IMR-90 (cell line): ENCODE measurements at places on chromosomes 11 and 22. TPM values are rescaled to one million over a fixed set of nuclear protein-coding genes. Genes with fewer than 3 reads are reported as not detected.

GRCh38 chr22:16917144-16918003 is 90.6 kb downstream of the GAB4 start:
- peak; percentile 15 for DNase-seq

TEF gene
- total RNA-seq = 5.6 and 6.1 TPM in 2 replicates

GRCh38 chr11:114909866-114910265 is 231.5 kb downstream of the NXPE2 start:
- DNase-seq = no peak

MS4A14 gene
- total RNA-seq = not detected in 2 replicates

DNA sequence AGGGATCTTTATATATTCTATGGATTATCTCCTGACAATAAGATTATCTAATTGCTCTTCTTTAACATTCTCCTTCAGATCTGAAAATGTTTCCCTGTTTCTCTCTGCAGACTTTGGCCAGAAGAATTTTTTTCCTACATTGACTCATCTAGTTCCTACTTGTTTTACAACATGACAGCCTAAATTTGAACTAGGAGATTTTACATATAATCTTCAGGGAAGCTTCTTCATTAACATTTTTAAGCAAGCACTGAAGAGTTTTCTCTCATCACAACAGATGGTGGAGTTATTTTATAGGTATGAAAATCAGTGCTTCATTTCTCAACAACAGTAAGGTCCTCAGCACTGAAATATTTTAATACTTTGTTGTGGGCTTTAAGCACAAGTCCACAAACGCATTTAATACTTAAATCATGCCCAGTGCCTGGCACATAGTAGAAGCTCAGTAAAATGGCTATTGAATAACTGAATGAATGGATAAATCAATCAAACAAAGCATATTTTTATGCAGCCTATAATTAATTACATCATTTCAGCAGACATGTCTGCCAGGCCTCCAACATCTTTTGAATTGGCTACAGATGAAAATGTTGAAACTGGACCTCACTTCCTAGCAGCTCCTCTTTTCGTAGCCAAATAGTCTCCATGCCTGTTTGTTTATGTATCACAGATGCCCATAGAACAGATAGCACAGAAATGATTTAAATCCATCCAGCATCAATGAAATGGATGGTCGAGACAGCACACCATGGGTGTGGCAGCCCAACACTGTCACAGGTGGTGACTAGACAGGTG is 117.3 kb upstream of the POU2AF2 start:
- DNase-seq = no peak

GRCh38 chr11:32213223-32213622 is 122.3 kb downstream of the RCN1 start:
- peak; percentile 74 for DNase-seq

LRRC51 gene
- 4.4 and 5.6 TPM in 2 replicates for total RNA-seq

FAT3 gene
- 2.2 and 2.9 TPM in 2 replicates for total RNA-seq

DNA sequence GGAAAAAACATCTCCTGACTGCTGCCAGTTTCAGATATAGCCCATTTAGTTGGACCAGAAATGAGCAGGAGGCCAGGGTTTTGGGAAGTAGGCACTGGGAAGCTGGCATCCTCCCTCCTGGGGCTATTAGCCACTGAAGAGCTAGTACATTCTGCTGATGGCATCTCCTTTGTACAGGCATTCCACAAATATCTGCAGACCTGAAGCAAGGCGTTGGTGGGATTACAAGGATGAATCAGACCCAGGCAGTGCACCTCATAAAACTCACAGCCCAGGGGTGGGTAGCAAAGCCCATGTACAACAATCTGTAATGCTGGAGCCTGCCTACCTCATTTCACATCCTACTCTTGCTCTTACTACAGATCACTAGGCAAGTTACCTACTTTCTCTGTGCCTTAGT is 27.5 kb upstream of the POU2AF1 start:
- DNase-seq = no peak

DNA sequence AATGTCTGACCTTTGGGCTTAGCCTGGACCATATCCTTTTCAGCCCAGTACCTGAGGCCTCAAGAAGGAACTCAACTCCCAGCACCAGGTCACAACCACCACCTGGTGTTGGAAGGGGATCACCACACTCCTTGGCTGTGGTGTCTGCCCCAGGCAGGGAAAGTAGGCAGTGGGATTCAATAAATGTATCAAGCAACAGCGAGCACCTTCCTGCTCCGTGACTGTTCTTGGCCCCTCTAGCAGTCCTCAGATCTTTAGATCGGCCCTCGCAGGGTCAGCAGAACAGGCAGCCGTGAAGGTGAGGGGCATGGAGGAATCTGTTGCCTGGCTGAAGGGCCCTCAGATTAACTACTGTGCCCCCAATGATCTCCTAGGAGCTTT is 15.9 kb downstream of the ARFGAP2 start:
- DNase-seq = no peak

RRM1 gene
- 154 and 183 TPM in 2 replicates for total RNA-seq

- DNase-seq = no peak
Measured at GRCh38 chr11:74006743-74007304, 2.1 kb downstream of the UCP3 start.

DNA sequence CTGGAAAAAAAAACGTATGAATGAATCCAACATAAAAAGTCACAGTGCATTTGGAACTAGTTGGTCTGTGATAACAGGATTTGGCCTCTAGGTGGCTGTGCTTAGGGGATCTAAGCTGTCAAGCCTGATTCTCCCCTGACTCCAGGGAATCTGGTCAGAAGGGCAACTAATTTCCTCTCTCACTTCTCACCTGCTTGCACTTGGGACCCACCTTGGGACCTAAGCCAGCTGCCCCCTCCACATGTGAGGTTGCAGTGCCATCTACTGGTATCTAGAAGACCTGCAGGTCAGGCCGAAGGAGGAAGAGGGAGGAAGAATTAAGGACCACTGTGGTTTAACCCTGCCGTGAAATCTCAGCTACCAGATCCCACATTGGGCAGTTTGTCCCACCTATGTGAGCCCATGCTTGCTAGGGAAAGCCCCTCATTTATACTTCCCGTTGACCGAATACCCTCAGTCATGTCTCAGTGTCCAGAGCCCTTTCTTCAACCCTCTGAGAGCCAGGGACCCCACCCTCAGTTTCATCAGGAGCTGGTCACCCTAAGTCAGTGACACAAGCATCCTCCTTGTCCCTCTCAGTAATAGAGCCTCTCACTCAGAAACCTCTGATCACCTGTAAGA is 33.2 kb upstream of the CAVIN3 start:
- DNase-seq = peak; percentile 40

OLFML1 gene
- 0.18 and 0.28 TPM in 2 replicates for total RNA-seq

LGALS12 gene
- not detected in 2 replicates for total RNA-seq

DNA sequence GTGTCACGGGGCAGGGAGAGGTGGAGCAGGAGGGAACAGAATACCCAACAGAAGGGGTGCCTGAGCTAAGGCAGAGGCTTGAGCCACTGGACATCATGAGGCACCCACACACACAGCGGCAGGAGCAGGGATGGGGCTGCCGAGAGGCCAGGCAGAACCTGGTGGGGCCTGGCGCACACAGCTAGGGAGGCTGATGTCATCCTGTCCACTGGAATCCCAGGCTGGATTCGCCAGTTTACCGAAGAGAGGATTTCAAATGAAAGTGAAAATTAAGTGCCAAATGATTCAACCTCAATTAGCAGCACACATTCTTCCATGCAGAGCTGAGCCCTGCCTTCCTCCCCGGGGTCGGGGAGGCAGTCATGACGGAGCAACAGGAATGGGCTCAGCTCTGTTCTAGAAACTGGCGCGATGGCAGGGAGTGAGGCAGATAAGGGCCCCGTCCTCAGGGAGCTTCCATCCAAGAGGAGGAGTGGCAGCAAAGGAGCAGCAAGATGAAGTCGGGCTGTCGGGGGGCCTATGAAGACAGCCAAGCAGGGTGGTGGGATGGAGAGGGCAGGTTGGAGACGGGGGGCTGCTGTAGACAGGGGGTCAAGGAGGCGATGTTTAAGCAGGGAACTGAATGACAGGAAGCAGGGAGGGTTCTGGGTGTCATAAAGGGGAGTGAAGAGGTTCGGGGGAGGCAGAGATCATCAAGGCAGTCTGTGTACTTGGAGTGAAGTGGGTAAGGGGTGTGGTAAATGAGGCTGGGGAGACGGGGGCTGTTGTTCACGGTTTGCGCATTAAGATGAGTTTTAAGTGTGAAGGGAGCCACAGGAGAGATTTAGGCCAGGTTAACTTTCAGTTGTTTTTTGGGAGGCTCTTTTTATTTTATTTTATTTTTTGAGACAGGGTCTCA is 6.4 kb downstream of the RAC2 start:
- peak; percentile 41 for DNase-seq

NOX4 gene
- total RNA-seq = 10.8 and 11.7 TPM in 2 replicates

GRCh38 chr22:28506150-28506535 is 173.5 kb downstream of the TTC28 start:
- no peak for DNase-seq

RBMXL2 gene
- not detected in 2 replicates for total RNA-seq

NXPE2 gene
- not detected in 2 replicates for total RNA-seq

DNA sequence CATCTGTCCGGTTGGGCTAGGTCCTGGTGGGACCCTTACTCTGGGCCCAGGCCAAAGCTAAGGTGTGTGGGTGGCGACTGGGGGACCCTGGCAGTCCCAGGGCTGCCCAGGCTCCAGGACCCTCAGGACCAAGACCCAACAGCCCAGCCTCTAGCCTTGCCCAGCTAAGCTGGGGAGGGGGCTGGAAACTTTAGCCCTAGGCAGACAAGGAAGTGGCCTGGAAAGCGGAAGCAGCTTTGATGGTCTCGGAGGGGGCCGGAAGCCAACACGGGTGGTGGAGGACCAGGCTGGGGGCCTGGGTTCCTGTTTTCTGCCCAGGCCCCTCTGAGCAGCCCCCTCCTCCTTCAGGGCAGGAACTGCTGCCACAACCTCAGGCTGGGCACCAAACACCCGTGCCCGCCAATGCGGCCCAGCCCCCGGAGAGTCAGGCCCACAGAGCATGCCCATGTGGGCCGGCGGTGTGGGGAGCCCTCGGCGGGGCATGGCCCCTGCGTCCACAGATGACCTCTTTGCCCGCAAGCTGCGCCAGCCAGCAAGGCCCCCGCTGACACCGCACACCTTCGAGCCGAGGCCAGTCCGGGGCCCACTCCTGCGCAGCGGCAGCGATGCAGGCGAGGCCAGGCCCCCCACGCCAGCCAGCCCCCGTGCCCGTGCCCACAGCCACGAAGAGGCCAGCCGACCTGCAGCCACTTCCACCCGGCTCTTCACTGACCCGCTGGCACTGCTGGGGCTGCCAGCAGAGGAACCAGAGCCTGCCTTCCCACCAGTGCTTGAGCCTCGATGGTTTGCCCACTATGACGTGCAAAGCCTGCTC is 2.8 kb downstream of the SIPA1 start:
- DNase-seq = no peak

APOBEC3H gene
- 0.18 TPM in 1 of 2 replicates, not detected in the other for total RNA-seq

- no peak for DNase-seq
Measured at GRCh38 chr11:133940034-133940433, 16.7 kb downstream of the IGSF9B start.

DNA sequence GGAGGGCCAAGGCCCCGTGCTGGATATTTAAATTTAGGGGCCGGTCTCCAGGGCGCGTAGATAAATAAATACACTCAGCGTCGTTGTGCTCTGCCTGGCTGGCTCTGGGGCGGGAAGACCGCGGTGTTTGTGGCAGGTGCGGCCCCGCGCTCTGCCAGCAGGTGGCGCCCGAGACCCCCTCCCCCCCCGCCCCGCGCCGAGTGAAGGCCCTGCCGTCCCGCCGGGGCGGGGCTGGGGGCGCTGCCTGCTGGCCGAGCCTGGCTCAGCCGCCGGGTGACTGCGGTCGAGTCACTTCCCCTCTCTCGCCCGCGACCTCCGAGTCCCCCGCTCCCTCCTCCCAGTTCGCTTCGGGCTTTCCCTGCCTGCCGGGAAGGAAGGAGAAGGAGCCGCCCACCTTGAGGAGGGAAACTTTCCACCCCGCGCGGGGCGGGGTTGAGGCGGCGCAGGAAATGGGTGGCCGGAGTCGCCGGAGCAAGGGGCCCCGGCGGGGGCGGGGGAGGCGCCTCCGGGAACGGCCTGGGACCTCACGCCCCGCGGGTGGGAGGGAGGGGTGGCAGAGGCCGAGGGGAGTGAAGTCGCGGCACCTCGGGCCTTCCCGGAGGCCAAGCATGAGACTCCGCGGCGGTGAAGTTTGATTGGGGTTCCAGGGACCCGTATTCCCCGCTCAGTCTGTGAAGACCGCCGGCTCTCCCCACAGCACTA is 1.6 kb upstream of the EHBP1L1 start:
- DNase-seq = peak; percentile 95

CCDC89 gene
- total RNA-seq = 7.9 and 9.4 TPM in 2 replicates

SMTNL1 gene
- total RNA-seq = not detected in 2 replicates

- DNase-seq = no peak
Measured at GRCh38 chr11:116600930-116601329, 171.9 kb downstream of the BUD13 start.

- DNase-seq = no peak
Measured at GRCh38 chr11:12122083-12122482, 11.7 kb downstream of the MICAL2 start.

GRCh38 chr11:92391364-92391763 is 166.7 kb downstream of the FAT3 start:
- no peak for DNase-seq

DNA sequence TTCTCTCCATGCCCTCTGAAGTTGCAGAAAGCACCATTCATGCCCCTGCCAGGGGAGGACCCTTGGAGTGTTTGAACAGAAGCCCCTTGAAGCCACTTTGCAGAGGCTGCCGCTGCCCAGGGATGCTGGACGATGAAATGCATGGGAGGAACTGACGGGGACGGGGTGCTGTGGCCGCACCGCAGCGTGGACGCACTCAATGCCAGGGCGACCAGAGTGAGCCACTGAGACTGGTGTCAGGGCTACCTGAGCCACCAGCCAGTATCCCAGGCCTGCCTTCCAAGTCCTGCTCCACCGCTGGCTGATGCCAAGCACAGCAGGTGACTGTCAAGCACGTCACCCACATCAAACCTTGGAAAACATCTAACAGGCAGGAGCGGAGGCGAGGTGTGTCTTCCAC is 17.6 kb downstream of the PHF21B start:
- no peak for DNase-seq

- DNase-seq = no peak
Measured at GRCh38 chr11:114070464-114071139, 11.1 kb downstream of the ZBTB16 start.

DNA sequence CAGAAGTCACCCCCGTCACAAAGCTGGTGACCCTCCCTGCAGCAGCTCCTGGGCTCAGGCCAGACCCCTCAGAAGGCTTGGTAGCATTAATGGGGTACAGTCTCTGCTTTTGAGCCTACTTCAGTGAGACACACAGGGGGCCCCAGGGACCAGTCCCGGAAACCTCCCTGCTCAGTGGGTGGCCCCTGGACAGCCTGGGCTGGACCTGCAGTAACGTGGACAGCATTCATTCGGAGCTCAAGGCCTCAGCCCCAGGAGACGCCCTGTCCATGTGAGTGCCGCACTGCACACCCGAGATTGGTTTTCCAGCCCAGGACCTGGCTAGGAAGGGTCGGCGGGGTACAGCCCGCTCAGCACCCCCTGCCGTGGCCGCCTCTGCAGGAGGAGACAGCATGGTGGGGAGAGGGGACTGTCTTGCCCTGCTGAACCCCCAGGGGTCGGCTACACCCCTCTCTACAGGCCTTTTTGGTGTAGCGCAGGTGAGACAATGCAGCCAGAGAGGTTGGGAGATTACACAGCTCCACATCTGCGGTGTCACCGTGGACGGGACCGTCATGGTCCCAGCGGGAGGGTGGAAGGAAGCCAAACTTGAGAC is 83.4 kb downstream of the FBLN1 start:
- no peak for DNase-seq

OR4A16 gene
- total RNA-seq = not detected in 2 replicates

- DNase-seq = no peak
Measured at GRCh38 chr22:22318723-22319465, 74.3 kb downstream of the VPREB1 start.

GLB1L3 gene
- total RNA-seq = not detected in 2 replicates

CD248 gene
- total RNA-seq = 19.5 and 25.6 TPM in 2 replicates

TAGLN gene
- total RNA-seq = 1,558 and 2,558 TPM in 2 replicates

- no peak for DNase-seq
Measured at GRCh38 chr22:27751277-27752070, 50.1 kb downstream of the MN1 start.

GRCh38 chr11:82842019-82842418 is 58.2 kb downstream of the PRCP start:
- no peak for DNase-seq
